Lung microvascular endothelial cell (primary cell): ENCODE measurements at places on chromosomes 6 and 20. TPM values are rescaled to one million over a fixed set of nuclear protein-coding genes. Genes with fewer than 3 reads are reported as not detected.

Gene SYCP2
- 0.44 and 1.2 TPM in 2 replicates for total RNA-seq

Gene RBBP9
- 8.3 TPM in 2 replicates for total RNA-seq

GRCh38 chr20:23666189-23666588 lies 22.6 kb downstream of the CST4 start:
- DNase-seq = no peak

GRCh38 chr20:24407151-24407550 lies 62.3 kb upstream of the SYNDIG1 start:
- DNase-seq = peak; percentile 15
